Skeletal muscle cell (primary cell): ENCODE measurements at places on chromosomes 4 and X.

- DNase-seq = no peak
These were observed 1.1 kb downstream of the ZFP42 start for GRCh38 chr4:187996502-187997177.

DNA sequence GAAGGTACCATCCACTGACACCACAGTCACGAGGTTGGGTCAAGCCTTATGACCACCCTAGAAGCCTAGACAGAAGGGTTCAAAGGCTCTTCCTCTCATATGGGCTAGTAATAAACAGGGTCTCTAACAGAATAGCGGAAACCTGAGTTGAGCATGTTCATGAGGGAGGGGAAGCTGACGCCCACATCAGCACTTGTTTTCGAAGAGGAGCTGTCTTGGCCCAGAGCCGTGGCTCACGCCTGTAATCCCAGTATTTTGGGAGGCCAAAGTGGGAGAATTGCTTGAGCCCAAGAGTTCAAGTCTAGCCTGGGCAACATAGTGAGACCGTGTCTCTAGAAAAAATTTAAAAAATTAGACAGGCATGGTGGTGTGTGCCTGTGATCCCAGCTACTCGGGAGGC lies 21.5 kb upstream of the TMSB4X start:
- DNase-seq = no peak

- DNase-seq = no peak
These were observed 730 bp downstream of the VBP1 start for GRCh38 chrX:155216940-155217440.

GRCh38 chr4:144298519-144298918 lies 158.0 kb upstream of the GYPA start:
- no peak for DNase-seq
